ENCODE measurements at places on chromosomes 6 and 20. TPM values are rescaled to one million over a fixed set of nuclear protein-coding genes. Genes with fewer than 3 reads are reported as not detected.

The DACT2 gene
- 1.8 TPM for total RNA-seq

The PDYN gene
- not detected for total RNA-seq

The SYCP2 gene
- total RNA-seq, result 5.3 TPM

The PRDM13 gene
- total RNA-seq, result 0.05 TPM

The ID1 gene
- 2.7 TPM for total RNA-seq

The BPIFB1 gene
- total RNA-seq, result not detected
